ENCODE measurements at places on chromosomes 6 and 20.

DNA sequence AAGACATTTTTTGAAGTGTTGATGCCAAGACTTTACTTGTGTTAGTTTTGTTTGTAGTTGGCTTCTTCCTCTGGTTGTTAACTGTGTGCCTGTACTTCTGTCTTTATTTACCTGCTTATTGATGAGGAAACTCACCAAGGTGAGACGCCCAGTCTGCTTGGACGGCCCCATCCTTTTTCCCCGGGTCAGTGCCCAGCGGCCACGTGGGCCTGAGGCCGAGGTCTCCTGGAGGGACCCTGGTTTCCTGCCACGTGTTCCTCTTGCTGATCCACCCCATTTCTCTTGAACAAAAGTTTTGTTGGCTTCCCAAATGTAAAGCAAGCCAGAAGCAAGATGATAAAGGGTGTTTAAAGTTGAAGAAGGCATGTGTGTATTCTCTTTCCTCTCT lies 24.8 kb downstream of the DUSP22 start:
- DNase-seq, result no peak

GRCh38 chr6:26358511-26358981 lies 6.5 kb upstream of the BTN3A2 start:
- DNase-seq, result no peak

DNA sequence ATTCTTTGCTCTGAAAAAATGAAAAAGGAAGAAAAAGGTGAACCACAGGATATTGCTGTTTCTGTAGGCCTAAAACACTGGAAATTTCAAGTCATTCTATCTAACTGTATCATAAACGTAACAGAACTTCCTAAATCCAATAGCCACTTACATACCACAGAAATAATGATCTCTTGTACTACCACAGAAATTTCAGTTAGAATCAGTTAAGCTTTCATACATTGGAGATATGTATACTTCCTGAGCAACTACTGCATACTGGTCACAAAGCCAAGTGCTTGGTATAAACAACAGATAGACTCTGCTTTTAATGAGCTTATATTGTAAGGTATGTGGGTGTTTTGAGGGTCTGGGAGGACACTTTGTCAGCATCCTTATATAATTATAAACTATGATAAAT lies 38.6 kb downstream of the VTA1 start:
- no peak for DNase-seq

DNA sequence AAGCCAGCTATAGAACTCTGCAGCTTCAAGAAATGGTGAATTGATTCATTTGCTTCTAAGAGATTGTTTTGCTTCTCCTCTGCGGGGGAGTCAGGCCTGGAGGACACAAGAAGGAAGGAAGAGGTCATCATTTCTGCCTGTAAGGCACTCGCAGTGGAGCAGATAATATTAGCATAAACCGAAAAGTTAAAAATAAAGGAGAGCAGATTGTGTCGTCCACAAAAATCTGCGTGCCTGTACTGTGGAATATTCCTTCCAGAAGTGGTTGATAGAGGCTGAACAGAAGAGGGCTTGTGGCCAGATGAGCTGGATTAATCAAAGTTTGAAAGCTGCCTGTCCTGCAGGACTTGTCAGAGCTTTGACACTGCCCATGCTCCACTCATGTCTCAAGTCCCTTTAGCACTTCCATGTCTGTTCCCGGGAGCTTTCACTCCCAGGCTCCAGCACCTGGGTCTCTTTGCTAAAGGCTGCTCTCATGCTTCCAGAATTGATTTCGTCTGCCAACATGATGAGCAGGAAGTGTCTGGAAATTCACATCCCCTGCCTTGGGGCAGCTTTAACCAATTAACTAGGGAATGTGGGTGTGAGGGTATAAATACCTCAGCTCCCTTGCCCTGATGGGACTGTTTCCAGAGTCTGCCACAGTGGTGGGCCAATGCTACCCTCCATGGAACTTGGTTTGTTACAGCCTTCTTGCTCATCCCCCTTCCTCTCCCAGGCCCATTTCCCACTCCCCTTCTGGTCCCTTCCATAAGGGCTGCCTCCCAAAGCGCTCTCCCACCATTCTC lies 65.1 kb upstream of the STX16 start:
- no peak for DNase-seq

DNA sequence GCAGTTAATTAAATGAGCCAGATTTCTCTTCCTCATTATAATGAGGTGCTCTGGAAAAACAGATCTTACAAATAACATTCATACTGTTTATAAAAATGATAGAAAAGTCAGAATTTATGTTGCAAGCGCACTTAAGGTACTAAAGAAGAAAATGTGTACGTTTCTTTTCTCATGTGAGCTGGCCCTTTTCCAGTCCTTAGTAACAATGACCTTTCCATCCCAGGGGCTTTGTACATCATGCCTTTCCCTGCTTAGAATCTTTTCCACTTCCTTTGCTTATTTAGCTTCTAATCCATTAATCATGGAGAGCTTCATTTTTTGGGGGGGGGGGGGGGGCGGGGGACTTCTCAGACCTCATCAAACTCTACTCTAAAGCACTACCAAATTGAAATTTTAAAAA lies 4.8 kb downstream of the FBXO5 start:
- no peak for DNase-seq

All from kidney (tissue), 22 donors.